ENCODE measurements at places on chromosomes 2 and 18.

GRCh38 chr2:120307482-120307881 lies 38.5 kb upstream of the INHBB start:
- DNase-seq: no peak

DNA sequence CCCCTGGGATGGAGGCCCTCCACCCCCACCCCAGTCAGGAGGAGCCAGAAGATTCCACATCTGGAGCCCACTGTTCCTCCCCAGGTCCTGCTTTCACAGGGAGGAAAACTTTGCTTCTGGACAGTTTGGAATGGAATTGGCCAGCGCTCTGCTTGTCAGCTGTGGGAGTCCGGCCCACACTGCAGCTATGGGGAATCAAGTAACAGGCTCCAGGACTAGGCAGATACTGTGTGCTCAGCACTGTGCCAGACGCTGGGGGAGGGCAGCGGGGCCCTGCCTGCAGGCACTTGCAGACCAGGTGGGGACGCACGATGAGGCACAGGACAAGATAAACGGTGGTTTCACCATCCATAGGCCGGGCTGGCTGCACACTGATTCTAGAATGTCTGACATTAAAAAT lies 114.0 kb downstream of the STPG4 start:
- no peak for DNase-seq

GRCh38 chr2:197035002-197035401 lies 108.5 kb upstream of the PGAP1 start:
- DNase-seq: no peak

DNA sequence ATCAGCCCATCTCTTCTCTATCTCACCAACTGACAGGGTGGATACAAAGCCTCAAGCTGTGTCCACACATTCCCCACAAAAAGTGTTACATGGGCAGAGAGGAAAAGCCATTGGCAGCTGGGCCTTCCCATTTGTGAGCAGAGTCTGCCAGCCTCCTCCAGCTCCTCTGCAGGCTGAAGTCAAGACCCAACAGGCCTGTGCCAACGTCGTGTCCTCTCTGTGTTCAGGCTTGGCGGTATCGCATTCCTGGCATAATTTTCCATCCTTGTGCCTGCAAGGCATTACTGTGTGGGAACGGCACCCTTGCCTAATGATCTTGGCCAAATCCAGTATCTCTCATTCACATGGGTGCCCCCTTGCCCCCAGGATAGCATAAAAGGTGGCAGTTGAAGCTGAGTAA lies 41.5 kb upstream of the APCDD1 start:
- no peak for DNase-seq

DNA sequence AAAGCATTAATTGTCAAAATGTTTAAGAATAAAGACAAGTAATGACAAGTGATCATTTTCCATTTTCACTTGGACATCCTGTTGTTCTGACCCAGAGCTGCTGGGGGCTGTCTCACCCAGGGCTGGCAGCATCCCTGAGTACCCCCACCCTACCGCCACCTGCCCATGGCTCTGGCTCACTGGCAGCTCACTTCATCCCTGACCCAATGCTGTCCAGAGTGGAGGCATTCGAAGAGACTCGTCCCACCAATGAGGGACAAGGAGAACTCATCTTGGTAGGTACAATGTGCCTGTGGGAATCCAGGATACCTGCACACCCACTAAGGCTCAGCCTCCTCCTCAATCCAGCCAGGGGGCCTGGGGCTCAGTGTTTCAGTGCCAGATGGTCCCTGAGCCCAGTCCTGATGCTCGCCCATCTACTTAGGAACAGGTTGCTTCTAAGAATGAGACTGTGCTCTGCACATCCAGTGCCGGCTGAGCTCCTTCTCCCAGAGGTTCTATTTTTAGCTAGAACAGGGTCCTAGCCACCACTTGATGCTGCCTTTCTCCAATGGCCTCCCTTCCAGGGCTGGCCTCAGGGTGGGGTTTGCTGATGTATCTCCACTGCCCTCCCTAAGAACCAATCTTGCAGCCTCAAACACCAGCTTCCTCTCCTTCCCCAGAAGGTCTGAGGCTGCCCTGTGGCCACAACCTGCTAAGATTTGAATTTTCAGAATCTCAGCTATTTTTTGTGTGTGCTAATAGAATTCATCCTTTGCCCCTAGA lies 53.7 kb downstream of the ADD2 start:
- no peak for DNase-seq

DNA sequence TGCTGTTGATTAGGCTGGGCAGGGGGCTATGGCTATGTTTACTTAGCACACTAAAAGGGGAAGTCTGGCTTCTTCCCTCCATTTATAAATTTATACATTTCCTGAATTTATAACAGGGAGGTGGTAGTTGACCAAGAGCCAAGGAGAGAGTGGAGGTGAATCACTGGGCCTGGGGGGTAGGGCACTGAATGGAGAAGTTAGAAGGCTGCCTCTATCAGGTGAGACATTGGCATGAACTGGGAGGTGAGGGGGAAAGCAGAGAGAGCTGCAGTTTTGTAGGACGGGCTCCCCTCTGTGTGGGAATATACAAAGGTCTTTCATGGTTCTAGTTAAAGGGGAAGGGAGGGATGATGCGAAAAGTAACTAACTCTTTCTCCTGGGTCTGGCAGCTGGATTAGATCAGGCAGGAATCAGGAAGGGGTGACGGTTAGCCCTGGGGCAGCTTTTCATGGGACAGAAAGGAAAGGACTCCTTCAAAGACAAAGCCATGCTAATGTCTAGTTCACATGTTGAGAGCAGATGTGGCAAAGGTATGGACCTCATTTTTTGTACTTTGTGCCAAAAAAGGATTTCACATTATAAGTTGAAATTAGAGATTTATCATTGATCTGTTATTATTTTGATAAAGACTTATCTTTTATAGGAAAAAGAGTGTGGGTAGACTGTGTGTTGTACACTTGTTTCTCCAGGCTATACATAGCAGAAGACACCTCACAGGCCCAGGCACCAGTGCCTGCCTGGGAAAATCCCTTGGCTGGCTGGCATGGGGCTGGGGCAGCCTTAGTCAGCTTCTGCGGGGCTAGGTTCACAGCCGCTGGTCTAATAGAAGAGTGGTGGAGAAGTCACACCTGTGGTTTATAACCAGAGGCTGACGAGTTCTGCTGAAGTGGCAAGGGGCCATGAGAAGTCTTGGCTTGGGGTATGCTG lies 158.7 kb downstream of the CLIP4 start:
- no peak for DNase-seq

DNA sequence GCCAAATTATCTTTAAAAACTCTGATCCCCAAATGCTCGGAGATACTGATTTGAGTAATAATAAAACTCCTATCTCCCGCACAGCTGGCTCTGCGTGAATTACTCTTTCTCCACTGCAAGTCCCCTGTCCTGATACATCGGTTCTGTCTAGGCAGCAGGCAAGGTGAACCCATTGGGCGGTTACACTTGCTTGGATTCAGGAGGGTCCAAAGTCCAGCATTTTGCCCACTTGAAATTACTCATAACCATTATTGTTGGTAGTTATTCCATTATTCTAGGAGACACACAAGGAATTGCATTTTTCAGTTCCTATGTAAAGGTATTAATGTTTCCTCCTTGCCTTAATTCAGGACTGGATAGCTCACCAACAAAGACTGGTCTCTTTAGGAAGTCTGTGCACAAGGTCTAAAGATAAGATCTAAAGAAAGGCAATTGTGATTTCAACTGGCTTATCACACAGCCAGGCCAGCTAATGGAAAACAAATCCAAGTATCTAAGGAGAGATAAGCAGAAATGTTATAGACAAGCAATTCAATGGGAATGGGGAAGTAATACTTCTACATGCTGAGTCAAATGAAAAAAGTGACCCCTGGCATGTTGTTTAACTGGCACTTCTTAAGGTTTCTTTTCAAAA lies 23.2 kb upstream of the NPC1 start:
- DNase-seq: no peak

DNA sequence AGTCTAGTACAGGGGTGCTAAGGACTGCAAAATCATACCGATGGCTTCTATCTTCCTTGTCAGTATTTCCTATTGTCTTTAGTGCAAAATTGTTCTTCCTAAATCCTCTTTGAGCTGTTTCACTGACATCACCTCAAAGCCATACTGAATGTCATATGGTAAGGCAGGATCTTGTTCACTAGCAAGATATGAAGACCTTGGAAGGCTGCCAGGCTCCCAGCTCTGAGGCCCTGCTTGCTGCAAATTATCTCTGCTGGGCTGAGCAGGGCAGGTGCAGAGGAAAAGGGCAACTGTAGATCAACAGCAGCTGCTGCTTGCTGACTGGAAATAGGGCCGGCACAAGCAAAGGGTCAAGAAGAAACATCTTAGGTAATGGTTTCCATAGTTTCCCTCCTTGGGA lies 58.2 kb downstream of the PMAIP1 start:
- peak; percentile 43 for DNase-seq

DNA sequence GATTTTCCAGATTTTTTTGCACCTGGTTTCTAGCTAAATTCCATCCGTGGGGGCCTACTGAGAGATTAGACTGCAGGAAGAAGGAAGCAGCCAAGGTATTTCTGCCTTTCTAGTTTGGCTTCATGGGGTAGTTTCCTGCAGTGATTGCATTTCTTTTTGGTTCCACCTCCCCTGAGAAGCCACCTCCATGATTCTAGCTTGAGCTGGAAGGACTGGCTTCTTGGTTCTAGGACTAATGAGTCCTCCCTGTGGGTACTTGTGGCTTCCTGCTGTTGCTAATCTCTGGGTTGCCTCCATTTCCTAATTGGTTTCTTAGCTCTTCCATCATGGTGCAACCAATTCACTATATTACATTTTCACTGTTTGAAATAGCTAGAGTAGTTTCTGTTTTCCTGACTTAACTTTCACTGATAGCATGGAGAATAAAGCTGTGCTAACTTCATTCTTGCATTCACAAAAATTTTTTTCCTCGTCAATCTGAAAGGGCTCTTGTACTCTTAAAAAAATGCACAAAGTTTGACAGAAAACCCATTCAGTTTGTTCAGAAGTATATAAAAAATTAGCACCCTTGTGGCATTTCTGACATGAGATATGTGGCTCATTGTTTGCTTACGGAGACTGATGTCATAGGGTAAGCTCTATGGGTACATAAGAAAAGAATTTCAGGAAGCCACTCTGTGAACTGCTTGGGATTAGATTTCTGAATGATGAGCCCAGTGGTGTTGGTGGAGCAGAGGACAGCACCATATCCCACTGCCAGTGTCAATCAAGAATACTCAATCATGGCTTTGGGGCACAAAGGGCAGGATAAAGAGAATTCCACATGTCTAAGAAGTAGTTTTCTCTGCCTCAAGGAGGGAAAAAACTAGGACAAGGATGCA lies 242.8 kb upstream of the RBMS1 start:
- DNase-seq: no peak

DNA sequence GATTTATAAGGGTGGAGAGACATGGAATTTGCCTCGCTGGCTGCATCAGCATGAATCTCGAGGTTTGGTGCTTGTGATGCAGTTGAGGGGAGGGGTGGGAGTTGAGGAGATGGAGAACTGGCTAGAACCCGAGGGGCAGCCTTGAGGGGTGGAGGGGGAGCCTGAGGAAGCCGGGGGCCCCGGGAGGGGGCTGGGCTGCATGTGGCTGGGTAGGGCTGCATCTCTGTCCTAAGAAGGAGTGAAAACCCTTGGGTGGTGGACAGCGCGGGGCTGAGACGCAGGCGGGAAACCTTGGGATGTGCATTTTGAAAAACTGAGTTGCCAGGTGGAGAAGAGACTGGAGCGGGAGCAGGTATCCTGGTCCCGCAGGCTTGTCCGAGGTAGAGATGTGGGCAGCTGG lies 64.2 kb downstream of the SNTG2 start:
- no peak for DNase-seq

- DNase-seq: no peak
Observed at GRCh38 chr2:229463841-229464346, 192.8 kb upstream of the PID1 start.

DNA sequence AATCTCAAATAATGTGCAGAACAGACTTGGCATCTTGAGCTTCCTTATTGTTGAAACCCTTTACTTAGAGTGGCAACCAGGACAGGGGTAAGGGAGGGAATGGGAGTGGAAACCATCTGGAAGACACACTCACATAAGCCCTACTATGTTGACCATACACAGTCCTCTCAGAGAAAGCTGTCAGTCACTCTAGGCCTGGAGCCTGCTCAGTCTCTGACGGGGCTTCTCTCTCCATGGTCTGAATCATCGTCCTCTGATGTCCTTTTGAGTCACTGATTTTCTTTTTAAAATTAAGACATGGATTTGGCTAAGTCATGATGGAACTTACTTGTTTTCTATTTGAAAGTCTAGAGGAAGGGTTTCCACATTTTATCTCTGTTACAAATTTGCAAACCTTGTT lies 74.0 kb downstream of the MYO1B start:
- no peak for DNase-seq

GRCh38 chr2:146251328-146251727 lies 1593.5 kb upstream of the ACVR2A start:
- no peak for DNase-seq

DNA sequence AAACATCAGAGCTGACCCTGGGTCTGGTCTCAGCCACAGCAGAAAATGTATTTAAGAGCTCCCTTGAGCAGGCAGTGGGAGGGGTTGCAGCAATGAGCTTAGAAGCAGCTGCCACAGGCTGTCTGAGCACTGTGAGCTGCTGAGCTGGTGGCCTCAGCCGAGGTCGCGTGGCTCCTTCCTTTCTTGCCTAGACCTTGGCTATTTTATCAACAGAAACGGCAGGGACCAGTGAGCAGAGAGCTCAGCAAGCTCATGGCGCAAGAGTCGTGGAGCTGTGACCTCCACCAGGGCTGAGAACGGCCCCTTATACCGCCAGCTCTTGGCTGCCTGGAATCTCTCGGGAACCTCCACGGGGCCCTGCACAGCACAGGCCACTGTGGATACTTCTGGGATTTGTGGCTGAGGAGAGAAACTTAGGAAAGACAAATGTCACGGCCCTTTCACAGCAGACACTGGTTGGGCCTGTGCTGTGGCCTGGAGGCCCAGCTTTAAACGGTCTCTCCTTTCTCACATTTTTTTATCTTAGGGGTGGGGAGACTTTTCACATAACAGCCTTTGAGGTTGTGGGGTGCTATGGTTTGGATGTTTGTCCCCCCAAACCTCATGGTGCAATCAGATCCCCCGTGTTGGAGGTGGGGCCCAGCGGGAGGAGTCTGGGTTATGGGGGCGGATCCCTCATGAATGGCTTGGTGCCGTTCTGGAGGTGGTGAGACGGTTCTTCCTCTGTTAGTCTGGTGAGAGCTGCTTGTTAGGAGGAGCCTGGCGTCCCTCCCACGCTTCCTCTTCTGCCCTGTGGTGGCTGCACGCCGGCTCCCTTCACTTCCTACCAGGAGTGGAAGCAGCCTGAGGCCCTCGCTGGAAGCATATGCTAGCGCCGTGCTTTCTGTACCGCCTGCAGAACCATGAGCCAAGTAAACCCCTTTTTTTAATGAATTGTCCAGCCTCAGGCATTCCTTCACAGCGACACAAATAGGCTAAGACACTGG lies 1.7 kb downstream of the ALLC start:
- peak; percentile 51 for DNase-seq

- DNase-seq: no peak
Observed at GRCh38 chr2:114614592-114614991, 172.2 kb downstream of the DPP10 start.

DNA sequence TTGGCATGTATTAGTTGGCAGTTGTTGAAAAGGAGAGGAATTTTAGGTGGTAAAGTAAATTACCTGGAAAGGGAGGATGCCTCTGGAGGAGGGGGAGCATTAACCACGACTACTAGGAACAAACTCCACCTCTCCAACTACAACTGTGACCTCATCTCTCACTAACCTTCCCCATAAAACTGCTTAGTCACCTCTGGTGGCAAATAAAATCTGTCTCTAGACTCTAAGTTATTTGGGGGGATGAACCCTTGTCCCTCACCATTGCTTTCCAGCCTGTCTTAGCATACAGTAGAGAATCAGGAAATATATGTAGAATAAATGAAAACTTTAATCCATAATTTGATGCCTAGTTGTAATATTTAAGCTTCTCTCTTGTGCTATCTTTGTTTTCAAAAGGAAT lies 27.6 kb upstream of the MYO1B start:
- DNase-seq: no peak

All from left cardiac atrium (tissue), 4 donors.